ENCODE measurements at places on chromosomes 4 and X.

- no peak for DNase-seq
Measured at GRCh38 chr4:1056671-1057402, 45.4 kb downstream of the FGFRL1 start.

GRCh38 chrX:38649221-38649620 is 87.9 kb downstream of the TSPAN7 start:
- DNase-seq: no peak

- DNase-seq: no peak
Measured at GRCh38 chrX:115616943-115617563, 56.1 kb downstream of the PLS3 start.

- no peak for DNase-seq
Measured at GRCh38 chrX:132810964-132811712, 147.3 kb downstream of the HS6ST2 start.
